ENCODE measurements at places on chromosomes 7 and 10.

DNA sequence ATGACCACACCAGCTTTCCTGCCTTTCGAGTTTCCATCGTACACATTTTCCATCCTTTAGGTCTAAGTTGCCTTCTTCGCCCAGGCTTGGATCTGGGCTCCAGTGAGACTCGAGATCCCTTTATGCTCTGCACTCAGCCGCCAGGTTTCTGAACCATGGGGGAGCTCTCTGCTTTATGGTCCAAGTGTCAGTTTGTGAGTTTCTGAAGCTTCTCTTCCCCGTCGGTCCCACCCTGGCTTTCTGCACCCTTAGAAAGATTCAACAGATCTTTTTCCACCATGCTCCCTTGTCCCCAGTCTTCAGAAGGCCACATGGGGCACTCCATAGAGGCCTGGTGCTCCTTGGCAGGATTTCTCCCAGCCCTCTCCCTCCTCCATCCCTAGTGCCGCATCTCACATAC lies 402.0 kb downstream of the PTPRN2 start:
- DNase-seq = no peak

GRCh38 chr7:102000123-102000522 lies 182.7 kb downstream of the CUX1 start:
- DNase-seq = no peak

GRCh38 chr10:71082960-71083715 lies 129.2 kb upstream of the UNC5B start:
- DNase-seq = no peak

- DNase-seq = no peak
Observed at GRCh38 chr7:108604307-108605077, 34.8 kb downstream of the DNAJB9 start.

DNA sequence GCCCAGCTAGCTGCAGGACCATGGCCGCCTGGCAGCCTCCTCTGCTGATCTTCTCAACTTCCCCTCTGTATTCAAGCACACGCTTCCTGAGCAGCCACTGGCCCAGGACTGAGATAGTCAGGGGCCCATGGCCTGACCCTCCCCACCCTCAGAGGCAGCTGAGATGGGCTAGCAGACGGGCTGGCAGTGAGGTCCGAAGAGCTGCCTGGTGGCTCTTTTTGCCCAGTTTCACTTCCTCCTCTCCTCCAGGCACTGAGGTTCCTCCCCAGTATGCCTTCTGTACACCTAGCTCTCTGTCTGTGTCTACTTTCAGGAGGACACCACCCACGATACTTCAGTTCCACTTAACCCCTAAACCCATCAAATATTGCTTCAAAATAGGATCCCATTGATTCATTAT lies 395.6 kb downstream of the TNS3 start:
- no peak for DNase-seq

DNA sequence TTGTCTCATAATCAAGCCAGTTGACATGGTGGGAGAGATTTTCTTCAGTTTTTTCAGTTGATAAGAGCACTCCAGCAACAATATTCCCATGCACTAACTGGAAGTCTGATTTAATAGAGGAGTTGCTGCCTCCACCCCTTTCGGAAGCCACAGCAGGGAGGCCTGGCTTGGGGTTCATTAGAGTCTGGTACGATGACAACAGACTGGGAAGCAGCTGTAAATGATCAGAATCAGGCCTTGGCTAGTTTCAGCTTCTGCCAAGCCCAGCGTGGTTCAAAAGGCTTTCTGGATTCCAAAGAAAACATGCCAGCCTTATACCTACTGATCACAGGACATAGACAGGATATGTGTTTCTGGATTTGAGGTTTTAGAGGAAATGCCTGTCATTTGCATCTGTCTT lies 274.0 kb downstream of the CSTF2T start:
- peak; percentile 0 for DNase-seq

DNA sequence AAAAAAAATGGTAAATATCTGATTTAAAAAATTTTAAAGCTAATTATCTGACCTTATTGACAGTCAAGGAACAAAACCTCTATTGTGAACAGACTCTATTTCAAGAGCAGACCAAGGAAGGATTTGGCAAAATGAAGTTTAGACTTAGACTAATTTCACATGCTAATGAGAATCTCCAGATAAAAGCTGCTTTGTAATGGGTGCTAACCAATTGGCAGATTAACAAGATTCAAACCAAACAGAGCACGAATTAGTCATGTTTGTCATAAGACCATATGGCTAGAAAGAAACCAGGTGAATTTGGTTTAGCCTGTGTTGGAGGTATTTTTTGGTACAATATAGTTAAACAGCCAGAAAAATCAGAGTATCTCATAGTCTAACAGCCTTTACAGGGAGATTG lies 429.1 kb upstream of the NFE2L3 start:
- DNase-seq = no peak

GRCh38 chr7:11437994-11438393 lies 394.0 kb downstream of the THSD7A start:
- DNase-seq = no peak

DNA sequence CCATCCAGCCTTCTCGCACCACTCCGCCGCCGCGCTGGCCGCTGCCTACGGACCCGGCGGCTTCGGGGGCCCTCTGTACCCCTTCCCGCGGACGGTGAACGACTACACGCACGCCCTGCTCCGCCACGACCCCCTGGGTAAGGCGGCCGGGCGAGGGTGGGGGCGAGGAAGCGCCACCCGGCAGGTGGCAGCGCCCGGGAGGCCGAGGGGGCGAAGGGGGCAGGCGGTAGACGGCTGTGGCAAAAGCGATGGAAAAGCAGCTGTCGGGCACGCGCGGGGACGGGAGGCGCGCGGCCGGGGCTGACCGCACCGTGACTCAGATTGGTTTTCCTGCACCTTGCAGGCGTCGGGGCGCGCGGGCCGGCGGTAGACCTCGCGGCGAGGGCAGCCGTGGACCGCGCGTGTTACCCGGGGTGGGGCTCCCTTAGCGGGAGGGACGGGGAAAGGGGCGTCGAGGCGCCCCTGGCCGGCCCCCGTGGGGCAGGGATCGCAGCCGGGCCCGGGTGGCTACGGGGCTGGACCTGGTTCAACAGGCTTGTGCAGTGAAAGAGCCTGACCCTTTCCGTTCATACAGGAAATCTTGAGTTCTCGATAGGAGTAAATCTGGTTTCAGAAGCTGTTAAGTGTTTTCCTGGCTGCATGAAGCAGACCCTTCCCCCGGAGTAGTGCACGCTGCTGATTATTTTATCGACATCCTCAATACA lies 608 bp downstream of the HHEX start:
- DNase-seq = peak; percentile 66

DNA sequence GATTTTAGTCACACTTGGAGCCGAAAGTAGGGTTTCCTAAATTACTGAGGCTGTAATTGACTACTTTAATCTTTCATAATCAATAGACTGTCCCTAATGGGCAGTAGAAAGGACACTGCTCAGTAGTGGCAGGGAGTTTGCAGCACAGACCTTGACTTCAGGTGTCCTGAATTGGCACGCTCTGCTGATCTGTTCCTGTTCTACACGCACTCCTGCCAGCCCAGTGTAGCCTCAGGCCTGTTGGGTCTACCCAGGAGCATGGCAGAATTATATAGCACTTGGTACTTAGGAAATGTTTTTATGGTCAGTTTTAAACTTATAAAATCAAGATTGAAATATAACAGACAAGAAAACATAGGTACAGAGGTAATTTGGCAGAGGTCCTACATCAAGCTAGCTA lies 9.0 kb downstream of the EIF4H start:
- no peak for DNase-seq

- DNase-seq = no peak
Observed at GRCh38 chr7:103525937-103526336, 79.9 kb upstream of the SLC26A5 start.

- no peak for DNase-seq
Observed at GRCh38 chr7:102225025-102225424, 61.6 kb upstream of the SH2B2 start.

DNA sequence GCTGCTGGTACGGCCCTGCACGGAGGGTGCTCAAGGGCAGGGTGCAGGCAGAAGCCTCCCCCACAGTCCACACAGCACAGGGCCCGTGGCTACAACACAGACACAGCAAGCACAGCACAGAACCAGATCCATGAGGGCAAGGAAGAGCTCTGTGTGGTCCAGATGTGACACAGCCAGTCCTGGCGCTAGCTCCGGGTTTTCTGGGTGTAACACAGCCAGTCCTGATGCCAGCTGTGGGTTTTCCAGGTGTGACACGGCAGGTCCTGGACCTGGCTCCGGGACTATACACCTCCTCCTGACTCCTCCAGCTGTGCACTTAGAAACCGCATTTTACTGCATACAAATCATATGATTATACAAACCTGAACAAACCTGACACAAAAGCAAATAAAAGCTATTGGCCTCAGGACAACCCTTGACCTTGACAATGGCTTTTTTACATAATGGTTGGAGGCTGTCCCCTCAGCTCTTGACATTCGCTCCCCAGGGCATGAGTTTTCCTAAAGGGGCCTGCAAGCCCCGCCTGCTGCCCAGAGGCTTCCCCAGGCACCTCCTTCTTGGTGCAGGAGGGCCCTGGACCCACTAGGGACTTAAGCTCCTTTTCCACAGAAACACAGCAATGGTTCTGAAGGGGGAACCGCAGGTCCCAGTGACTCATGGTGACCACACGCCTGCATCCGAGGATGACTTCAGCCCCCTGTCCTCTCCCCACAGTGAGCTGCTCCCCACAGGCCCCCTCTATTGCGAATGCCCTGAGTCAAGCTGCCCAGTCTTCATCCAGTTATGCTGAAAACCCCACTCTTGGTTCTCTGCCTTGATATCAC lies 209.6 kb downstream of the PTPRN2 start:
- no peak for DNase-seq

DNA sequence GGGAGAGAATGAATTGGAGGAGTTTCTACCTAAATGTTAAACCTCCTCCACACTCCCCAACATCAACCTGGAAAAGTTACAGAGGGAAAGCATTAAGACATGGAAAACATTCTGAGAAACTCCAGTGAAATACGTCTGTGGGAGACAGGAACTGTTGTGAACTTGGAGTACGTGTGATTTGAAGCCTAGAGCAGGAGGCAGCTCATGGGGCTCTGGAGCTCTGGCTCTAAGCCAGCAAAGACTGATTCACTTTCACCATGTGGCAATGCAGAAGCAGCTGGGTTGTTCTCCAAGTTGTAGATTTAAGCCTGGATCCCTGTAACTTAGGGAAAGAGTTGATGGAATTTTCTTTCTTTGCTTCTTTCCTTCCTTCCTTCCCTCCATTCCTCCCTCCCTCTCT lies 503.2 kb downstream of the NRG3 start:
- peak; percentile 23 for DNase-seq

DNA sequence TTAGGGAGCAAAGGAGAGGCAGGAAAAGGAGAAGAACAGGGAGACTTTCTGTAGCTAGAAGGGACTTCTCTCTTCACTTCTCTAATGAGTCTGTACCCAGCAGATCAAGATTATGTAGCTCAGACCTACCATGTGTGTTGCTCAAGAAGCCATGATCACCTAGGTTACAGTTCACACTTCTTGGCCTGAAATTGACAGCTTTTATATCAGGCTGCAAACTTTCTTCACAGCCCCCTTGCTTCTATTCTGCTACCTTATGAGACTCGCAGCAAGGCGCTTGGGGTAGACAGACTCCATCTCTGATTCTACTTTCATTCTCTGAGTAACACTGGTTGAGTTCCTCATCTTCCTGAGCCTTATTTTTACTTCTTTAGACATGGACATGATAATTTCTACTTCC lies 19.6 kb upstream of the GIMAP2 start:
- DNase-seq = no peak

DNA sequence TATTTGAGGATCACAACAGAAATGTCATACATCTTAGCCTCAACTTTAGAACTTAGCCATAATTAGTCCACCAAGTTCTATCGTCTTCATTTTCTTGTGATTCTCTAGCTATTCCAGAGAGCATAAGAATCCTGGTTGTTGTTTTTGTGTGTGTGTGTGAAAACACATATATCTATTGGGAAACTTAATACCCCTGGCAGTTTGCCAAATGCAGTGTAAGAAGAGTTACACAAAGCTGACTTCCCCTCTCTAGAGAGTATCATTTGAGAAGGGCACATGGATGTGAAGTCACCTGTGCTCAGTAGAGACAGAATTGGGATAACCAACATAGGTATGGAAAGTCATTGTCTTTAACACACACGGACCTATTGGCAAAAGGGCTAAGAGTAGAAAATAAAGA lies 19.3 kb downstream of the FOXI2 start:
- DNase-seq = no peak

DNA sequence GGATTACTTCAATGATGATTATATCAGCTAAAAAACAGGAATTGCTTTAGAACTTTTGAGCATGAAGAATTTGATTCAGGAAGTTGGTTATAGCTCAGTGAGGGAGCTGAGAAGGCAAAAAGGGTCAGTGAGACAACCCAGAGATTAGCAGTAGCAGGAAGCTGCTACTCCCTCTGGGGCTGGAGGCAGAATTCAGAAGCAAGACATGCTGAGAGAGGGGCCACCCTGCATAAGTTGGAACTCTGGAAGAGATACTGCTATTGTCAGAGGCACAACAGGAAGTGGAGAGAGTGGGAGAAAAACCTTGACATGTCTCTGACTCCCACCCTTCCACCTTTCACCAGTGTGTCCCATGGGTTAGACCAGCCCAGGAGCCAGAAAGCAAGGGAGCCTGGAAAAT lies 488.7 kb downstream of the ADRA2A start:
- no peak for DNase-seq

DNA sequence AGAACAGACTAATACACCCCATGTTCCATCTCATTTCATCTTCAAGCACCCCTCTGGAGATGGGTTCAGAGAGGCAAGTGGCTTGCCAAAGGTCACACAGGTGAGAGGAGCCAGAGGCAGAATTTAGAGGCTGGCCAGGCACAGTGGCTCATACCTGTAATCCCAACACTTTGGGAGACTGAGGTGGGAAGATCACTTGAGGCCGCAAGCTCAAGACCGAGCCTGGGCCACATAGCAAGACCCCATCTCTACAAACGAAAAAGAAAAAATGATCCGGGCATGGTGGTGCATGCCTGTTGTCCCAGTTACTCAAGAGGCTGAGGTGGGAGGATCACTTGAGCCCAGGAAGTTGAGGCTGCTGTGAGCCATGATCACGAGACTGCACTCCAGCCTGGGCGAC lies 34.7 kb upstream of the MYL10 start:
- no peak for DNase-seq
